ENCODE measurements at places on chromosomes 2 and 18.

GRCh38 chr2:76445880-76446279 lies 735.2 kb upstream of the GCFC2 start:
- DNase-seq: no peak

- no peak for DNase-seq
These were observed 74.2 kb downstream of the TNS1 start for GRCh38 chr2:217928324-217929181.

- no peak for DNase-seq
These were observed 84.1 kb downstream of the RAPH1 start for GRCh38 chr2:203451011-203451410.

GRCh38 chr18:50494569-50494968 lies 65.3 kb upstream of the MAPK4 start:
- DNase-seq: no peak

GRCh38 chr2:3872451-3872850 lies 169.1 kb downstream of the DCDC2C start:
- no peak for DNase-seq

Measured in activated T-cell treated with anti-CD3 and anti-CD28 coated beads for 48 hours (primary cell).